Left ventricle myocardium inferior (tissue), 1 donor: ENCODE measurements at places on chromosomes 6 and 20. TPM values are rescaled to one million over a fixed set of nuclear protein-coding genes. Genes with fewer than 3 reads are reported as not detected.

DNA sequence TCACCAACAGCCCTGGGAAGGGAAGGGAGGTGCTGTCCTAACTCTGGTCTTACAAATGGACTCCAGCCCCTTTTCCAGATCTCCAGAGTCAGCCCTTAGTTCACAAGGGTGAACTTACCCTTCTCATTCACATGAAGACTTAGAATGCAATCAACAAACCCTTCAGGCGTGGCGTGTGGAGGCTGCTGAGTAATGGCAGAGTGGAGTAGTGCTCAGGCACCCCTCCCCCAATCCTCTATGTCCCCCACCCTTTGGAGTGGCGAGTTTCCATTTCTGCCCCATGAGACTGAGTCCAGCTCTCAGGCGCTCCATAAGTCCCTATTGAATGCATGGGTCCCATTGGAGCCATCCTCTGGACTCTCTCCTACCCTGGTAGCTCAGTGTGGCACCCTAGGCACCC is 3.3 kb downstream of the SNAI1 start:
- no peak for DNase-seq

GRCh38 chr6:35719830-35720733 is 16.8 kb upstream of the ARMC12 start:
- peak; percentile 60 for DNase-seq

The PROKR2 gene
- total RNA-seq, result not detected

DNA sequence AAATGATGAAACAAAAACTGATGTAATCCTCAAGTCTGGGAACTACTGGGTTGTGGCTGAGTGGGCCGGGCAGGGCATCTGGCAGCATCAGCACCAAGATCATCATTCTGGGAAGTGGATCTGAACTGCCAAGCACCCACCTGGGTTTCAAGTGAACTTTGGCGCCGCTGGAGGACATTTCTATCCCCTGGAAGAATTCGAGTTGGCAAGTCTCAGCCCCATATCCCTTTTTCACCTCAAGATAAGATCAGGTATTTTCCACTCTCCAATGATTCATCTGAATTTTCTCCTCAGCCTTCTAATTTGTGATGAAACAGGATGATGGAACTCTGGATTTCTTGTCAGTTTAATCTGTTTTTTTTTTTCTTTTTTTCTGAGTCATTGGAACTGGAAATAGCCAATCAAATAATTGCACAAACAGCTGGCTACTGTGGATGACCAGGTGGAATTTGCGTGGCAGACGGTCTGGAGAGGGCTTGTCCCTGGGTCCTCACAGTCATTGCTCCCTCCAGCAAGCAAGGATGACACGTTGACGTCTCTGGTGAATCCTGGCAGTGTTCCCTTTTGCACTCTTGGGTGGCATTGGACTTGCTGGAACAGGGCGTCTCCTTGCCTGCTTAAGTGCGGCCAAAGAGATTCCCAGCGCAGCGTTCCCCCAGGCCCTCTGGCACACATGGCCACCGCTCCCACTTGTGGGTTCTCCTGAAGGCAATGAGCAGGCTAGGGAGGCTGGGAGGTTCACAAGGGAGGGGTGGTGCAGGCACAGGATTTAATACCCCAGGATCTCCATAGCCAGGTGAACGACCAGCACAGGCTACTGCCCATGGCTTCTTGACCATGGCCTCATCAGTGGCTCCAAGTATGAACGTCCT is 80.4 kb downstream of the DHX35 start:
- no peak for DNase-seq

DNA sequence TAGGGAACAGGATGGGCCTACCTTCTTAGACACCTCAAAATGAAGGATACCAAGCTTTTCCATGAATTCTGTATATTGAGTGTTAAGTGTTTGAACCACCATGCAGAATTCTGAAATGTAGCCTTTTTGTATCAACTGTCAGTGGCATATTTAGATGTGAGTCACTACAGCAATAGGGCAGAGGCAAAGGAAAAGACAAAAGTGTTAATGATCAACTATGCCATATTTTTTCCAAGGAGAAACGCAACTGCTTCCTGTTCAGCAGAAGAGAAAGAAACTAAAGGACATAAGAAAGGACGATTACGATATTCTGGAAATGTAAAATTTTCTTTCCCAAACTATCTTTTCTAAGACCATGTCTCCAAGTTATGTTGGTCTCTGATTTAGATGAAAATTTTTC is 104.6 kb upstream of the RSPO3 start:
- no peak for DNase-seq

The MYBL2 gene
- total RNA-seq, result 0.44 TPM

DNA sequence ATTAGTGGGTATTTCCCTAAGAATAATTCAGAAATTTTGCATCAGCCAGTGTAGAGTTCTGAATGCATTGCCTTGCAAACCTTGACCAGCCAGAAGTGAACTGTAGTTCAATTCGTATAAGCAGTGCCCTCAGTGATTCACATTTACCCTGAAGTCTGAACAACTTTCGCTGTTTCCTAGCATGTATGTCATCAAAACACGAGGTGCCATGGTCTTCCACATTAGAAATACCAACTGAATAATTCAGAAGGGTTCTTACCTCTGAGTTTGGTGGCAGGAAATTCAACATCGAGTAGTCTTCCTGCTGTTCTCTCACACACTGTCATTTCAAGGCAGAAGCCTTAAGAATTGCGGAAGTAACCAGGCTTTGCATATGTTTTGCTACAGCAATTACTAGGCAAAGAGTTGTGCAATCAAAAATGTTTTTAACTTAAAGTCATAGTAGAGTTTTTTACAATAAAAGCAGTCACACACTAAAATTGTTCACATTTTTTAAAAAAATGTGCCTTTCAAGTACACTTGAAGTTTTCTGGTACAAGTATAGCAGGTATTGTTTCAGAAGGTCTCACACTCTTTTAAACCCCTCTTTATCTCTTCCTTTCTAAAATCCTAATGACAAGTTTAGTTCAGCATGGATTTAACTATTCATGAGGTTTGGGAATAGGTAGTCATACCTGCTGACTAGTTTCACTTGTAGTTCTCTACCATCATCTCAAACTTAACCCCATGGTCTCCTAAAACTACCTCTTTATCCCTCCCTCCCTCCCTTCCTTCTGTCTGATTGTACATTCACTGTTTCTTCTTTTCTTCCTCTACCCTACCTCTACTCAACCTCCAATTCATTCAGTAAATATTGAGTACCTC is 118.3 kb downstream of the STXBP5 start:
- no peak for DNase-seq

- no peak for DNase-seq
Measured at GRCh38 chr6:167416676-167417430, 92.0 kb downstream of the TTLL2 start.

GRCh38 chr6:156250593-156250992 is 526.6 kb upstream of the ARID1B start:
- no peak for DNase-seq

DNA sequence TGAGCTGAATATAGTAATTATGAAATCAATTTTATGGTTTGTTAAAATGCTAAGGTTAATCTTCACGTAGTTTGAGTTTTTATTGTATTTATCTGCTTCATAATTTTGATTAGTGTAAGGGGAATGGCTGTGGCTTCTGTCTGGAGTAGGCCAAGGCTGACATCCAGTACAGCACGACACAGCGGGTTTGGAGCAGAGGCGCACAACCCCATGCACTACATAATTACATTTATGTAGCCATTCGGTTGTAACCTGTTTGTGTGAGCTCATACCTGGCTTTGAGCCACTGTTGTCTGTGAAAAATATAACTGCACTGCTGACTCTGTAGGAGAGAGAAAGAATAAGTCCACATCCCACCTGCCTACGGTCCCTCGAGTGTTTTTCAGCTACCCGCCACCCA is 615.5 kb downstream of the EYS start:
- no peak for DNase-seq

DNA sequence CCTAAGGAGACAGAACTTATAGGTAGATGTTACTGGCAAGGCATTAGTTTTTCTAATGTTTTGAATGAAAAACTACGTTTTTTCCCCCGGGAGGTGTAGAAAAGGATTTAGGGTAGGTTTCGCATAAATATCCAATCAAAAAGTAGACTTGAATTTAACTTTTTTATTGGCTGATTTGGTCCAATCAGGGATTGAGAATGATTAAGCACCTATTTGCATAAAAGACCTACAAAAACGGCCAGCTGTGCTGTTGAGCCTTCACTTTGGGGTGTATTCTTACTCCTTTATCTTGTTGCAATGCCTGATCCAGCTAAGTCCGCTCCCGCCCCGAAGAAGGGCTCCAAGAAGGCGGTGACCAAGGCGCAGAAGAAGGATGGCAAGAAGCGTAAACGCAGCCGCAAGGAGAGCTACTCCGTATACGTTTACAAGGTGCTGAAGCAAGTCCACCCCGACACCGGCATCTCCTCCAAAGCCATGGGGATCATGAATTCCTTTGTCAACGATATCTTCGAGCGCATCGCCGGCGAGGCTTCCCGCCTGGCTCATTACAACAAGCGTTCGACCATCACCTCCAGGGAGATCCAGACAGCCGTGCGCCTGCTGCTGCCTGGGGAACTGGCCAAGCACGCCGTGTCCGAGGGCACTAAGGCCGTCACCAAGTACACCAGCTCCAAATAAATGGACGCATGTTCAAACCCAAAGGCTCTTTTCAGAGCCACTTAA is 113.5 kb upstream of the BTN3A2 start:
- peak; percentile 17 for DNase-seq

The HLA-DQB1 gene
- total RNA-seq, result 2.0 TPM

The GJE1 gene
- not detected for total RNA-seq

DNA sequence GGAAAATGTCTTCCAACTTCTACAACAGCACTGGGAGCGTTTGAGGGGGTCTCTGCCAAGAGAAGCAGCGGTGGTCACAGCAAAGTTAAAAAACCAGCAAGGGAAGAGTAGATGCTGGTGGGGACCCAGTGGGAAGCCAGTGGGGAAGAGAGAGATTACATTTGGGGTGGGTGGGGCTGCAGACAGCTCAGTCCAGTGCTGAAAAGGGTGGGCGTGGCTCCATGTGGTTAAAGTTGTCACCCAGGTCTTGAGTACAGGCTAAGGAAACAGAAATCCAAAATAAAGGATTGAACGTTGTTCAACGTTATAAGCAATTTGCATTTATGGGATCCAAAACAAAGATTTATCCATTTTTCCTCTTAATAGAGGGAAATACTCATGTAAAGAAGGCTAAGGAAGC is 106.3 kb upstream of the LY86 start:
- DNase-seq, result no peak

GRCh38 chr20:22578221-22579118 is 5.9 kb downstream of the FOXA2 start:
- no peak for DNase-seq

DNA sequence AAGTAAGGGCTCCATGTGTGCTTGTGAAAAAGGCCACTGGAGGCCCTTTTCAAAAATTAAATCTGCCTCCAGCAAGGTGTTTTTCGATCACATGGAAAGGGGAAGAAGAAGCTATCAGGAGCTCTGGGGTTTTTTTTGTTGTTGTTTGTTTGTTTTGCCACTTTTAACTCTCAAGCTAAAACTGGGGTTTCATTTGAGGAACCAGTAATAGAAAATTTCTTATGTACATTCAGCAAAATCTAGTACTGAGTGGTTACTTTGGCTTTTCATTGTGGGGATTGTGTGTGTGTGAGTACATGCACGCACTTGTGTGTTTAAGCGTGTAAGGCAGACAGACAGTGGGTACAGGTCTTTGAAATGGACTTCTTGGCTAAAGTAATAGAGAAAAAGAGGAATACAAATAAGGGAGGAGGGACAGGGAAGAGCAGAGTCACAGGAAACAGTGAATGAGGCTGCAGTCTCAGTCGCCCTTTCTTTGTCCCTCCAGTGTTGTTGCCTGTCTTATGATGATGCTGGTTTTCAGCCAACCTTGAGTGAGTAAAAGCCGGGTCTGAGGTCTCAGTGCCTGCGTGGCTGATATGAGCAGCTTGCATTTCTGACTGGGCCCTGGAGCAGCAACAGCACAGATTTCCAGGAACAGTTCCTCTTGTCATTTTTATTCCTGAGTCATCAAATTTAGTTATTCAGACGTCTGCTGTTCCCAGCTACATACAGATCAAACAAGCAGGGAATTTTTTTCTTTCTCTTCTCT is 26.2 kb downstream of the SLC16A10 start:
- DNase-seq, result peak; percentile 36

DNA sequence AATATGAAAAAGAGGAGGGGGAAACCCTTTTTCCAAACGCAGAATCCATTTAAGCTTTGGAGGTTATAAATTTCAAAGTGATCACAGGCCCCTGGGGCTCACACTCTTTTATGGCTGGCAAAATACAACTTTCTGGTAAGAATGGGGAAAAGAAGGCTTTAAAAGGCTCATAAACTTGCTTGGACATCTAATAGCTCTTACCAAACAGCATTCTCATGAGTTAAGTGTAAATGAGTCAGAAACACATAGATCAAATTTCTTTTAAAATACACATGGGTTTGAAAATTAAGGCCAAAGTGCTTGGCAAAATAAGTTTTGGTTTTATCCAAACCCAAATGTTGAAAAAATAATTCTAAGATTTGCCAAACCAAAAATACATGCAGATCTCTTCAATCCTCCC is 154.6 kb downstream of the SOBP start:
- DNase-seq, result no peak

- DNase-seq, result no peak
Measured at GRCh38 chr6:41801380-41801779, 13.9 kb downstream of the TOMM6 start.
